SK-N-MC (cell line): ENCODE measurements at places on chromosomes 7 and 10.

DNA sequence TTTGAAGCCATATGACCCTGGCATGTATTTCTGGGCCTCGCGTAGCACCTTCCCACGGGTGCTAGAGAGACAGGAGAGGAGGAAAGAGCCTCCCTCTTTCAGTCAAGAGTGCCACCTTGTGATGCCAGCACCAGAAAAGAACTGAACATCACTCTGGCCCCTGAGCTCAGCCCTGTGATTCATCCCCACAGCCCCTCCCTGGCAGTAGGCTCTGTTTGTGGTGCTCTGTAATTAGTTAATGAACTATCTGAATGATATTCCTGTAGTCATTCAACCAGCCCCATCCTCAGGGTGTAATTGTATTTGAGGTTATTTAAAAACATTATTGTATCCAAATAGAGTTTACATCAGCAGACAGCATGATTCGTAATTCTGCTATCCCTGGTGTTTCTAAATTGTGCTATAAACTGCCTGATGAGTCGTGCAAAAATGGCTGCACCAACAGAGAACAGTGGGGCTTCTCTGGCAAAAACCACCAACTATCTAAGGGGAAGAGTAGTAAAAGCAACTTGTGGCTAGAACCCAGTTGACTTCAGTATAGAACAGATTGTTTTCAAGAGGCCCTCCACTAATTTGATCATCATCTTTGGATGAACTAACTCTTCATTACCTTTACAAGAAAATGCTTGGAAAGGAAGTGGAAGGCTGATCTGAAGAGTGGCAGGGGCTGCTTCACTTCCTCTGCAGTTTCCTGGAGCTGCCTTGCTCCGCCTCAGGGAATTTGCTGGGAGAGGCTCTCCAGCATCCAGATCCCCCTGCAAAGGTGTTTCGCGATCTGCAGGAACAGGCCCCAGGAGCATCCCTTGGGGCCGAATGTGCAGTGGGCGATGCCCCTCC is 23.7 kb upstream of the TIAL1 start:
- peak; percentile 75 for DNase-seq

GRCh38 chr10:63866747-63867140 is 345.5 kb downstream of the REEP3 start:
- DNase-seq = no peak

- no peak for DNase-seq
Measured at GRCh38 chr7:1368184-1368681, 91.0 kb downstream of the MICALL2 start.

DNA sequence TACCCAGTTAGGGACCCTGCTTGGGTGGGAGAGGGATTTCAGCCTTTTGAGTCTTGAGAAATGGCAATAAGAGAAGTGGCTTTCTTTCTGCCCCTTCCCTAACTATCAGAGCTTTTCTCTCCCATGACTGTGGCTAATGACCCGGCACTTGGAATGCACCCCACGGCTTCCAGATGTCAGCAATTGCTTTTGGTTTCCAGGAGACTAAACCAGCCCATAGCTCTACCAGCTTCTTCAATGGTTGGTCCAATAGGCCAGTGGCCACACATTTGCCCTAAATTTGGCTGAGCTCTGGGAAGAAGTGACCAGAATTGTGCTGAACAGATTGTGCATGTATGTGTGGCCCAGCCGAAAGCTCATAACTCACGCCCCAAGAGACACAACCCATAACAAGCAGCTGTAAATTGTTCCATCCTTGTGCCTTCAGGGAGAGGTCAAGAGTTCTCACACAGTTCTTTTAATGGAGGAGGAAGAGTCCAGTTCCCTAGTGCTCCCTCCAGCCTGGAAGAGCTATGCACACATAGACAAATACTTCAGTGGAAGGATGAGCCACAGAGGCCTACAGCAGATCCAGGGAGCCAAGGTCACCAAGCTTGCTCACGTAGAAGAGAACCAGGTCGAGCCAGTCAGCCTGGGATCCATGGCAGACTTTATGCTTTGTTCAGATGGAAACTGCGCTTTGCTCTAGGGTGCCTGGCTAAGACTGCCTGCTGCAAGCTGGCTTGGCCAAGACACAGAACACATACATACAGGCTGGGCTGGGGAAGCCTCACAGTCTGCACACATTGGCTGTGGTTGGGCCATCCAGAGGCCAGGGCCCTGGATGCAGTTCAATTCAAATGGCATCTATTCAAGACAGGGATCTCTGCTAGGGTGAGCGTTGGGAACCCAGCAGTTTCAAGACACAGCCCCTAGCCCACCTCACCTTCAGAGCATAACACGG is 131.8 kb upstream of the HABP2 start:
- DNase-seq = no peak

GRCh38 chr7:91579837-91580236 is 300.7 kb downstream of the MTERF1 start:
- DNase-seq = no peak

DNA sequence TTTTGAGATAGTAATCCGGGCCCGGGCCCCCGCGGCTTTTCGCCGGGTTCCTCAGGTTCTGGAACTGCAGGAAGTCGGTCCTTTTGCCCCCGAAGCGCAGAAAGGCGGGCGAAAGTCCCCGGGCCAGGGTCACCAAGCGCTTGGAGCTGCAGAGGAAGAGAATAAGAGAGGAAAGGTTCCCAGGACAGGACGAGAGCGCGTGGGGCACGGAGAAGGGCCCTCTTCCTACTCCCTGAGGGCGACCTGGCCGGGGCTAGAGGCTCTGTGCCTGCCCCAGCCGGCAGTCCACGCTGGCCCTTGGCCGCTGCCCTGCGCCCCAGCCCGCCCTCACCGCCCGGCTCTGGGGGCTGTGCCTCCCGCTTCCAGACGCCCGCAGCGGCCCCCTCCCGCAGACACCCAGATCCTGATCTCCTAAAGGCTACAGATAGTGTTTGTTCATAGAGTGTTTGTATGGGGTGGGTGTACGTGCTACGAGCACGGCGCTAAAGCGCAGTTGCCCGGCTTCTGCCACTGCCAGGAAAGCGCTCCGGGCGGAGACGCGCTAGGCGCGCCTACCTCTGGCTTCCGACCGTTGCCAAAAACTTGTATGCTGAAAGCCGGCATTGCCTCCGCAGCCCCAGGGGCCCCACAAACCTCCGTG is 3.2 kb downstream of the HPSE2 start:
- DNase-seq = no peak

DNA sequence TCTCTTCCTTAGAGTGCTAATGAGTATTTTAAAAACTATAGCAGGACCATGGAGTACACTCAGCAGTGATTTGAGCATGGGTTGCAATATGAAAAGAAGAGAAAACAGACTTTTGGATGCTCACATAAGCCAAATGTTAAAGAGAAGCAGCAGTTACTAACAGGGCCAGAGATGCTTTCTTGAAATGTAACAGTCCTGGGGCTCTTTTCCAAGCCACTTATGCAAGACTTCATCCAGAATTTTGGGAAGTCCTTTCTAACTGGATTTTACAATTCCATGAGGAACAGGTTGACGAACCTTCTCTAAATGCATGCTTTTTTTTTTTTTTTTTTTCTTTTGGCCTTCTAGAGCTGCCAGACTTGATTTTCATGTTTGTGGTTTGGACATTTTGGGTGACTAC is 282.0 kb downstream of the SEC23IP start:
- DNase-seq = no peak

GRCh38 chr10:17473228-17473950 is 19.0 kb upstream of the ST8SIA6 start:
- DNase-seq = no peak

DNA sequence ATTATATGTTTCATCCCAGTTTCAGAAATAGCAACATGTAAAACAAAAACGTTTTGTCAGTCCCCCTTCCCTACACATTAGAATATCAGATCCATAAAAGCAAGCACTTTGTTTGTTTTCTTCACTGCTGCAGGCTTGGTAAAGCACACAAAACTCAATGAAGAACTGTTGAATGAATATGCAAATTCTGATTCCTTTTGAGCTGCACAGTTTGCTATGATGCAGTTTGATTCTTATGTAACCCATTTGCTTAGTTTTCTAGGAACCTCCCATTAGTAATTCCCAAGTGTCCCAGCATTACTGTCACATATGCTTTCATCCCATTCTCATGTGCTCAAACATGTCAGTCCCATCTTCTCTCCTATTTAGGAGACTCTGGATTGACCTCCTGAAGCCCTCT is 26.1 kb upstream of the CHCHD3 start:
- no peak for DNase-seq

GRCh38 chr10:35056686-35057085 is 33.5 kb downstream of the CUL2 start:
- DNase-seq = no peak

DNA sequence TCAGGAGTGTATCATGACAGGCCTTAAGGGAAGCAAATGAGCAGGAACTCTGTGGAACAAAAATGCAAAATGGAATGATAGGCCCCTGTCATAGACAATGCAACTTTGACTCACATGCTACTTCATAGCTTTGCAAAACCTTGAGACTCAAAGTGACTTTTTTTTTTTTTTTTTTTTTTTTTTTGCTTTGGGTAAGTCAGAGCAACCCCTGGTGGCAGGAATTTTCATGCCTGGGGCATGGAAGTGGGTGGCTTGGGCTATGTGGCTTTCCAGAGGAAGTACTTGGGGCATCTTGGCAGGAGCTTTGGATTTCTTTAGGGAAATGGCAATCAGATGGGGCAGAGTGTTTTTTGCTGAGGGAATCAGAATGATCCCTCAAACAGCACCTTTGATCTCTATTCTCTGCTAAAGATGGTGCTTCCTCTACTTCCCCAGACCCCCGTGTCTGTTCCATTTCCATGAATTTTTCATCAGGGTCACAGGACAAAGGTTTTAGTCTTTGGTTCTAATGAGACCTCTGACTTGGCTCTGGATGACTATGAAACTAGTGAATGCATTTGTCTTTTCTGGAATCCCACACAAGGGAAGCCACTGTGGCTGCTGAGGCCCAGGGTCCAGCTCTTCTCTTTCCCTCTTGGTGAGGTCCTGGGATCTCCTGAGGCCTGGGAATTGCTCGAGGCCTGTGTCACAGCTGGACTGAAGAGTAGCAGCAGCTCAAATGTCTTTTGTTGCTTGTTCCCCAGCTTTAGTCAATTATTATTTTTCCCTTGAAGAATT is 62.8 kb downstream of the TACC2 start:
- DNase-seq = peak; percentile 6

DNA sequence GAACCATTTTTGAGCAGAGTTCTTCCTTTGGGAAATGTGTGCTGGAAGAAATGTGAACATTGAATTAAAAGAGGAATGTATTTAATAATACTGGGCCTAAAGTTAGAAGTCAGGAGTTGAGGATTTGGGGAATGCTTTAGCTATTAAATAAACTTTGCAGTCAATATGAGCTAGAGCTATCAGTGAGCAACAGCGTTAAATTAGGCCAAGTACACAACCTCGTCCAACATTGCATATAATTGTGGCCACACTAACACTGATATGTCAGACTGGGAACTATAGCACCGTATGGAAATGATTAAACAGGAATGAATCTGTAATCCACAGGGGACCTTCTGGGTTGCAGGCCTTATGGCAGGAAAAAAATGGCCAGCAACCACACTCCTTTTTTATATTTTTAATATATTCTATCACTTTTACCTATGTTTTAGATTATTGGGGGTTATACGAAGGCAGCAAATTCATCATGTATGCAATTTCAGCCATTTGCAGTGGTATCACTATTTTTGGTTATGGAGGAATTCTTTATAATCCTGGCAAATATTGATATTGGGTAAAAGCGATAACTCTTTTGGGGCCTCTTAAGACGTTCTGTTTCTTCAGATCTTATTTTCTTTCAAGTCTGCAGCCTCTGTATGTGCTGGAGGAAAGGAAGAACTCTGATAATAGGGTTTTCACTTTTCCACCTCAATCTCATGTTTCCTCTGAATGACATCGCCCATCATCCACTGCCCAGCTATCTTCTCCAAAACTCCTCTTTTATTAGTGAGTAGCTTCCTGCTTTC is 236.3 kb upstream of the PLXDC2 start:
- DNase-seq = no peak

GRCh38 chr7:155497149-155497901 is 39.4 kb downstream of the EN2 start:
- DNase-seq = no peak

GRCh38 chr10:131874991-131875451 is 25.8 kb upstream of the PPP2R2D start:
- DNase-seq = peak; percentile 1

GRCh38 chr10:32197423-32197822 is 141.2 kb upstream of the KIF5B start:
- no peak for DNase-seq

DNA sequence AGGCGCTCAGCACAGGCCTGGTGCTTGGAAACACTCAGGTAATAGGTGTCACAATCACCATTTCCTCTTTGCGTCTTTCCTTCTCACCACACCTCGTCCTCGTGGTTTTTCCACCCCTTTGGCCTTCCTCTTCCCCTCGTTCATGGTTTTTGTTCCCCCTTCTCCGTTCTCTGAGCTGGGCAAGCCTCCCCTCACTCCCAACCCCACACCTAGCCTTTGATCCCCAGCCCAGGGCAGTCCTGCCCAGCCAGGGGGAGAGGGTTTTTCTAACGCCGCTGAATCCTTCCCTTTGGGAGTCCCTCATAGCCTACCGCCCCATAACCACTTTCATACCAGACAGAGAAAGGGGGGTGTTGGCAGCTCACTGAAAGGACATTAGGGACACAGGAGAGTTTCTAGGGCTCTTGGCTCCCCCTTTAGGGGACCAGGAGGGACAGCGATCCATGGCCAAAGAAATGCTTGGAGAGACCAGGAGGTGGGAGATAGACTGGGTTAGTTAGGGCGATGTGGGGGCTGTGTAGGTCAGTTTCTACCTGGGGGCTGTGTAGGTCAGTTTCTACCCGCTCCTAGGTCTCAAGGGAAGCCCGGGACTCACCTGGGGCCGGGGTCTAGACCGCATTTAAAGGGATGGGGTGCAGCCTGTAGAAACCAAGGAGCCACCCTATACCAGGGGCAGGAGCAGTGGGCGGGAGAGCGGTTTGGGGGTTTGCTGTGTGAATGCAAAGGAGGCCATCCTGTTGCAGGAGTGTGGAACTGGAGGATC is 1.4 kb downstream of the EPHB4 start:
- DNase-seq = no peak
